Activated T-cell treated with anti-CD3 and anti-CD28 coated beads for 4 hours (primary cell): ENCODE measurements at places on chromosomes 12 and 14.

GRCh38 chr12:27334042-27334720, 1.5 kb downstream of the BMAL2 start:
- DNase-seq = no peak

GRCh38 chr12:50927356-50927755, 25.0 kb upstream of the HIGD1C start:
- DNase-seq = no peak

- DNase-seq = no peak
These were observed 1.4 kb upstream of the SOX5 start for GRCh38 chr12:23950775-23951451.

- no peak for DNase-seq
These were observed 11.2 kb downstream of the AHSA1 start for GRCh38 chr14:77469067-77469505.

- peak; percentile 51 for DNase-seq
These were observed 706 bp upstream of the PEX5 start for GRCh38 chr12:7188562-7189397.

DNA sequence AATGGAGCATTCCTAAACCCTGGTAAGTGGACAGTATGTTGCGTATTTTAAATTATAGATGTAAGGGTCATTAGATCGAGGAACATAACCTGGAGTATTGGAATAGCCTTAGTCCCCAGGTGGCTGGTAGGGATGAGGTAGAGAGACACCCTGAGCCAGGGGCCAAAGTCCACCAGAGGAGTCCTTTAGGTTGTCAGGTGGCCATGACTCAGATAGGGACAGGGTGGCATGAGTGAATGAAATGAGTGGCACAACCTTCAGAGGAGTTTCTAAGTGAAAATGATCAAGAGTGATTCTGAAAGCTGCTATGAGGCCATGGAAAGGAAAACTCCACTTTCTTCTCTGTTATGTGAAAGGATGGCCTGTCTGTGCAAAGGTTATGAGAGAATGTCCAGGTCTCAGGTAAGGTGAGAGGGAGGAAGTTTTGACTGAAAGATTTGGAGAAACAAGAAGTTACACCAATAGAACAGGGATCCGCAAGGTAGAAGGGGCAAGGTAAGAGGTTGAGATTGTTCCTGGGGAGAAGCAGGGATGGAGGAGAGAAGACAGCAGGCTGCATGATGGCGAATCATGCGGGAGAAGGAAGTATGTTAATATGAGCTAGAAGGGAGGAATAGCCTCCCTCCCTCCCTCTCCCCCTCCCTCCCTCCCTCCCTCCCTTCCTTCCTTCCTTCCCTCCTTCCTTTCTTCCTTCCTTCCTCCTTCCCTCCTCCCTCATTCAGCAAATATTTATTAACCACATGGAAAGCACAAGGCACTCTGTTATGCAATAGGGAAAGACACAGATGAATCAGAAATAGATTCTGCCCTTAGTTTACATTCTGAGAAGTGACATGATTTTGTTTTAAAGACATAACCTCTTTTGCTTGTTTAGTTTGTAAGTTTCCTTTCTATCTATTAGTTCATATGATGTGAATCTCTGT, 14.0 kb upstream of the RIPK3 start:
- DNase-seq = no peak

- DNase-seq = no peak
These were observed 3.1 kb upstream of the RAB5B start for GRCh38 chr12:55970775-55971174.

DNA sequence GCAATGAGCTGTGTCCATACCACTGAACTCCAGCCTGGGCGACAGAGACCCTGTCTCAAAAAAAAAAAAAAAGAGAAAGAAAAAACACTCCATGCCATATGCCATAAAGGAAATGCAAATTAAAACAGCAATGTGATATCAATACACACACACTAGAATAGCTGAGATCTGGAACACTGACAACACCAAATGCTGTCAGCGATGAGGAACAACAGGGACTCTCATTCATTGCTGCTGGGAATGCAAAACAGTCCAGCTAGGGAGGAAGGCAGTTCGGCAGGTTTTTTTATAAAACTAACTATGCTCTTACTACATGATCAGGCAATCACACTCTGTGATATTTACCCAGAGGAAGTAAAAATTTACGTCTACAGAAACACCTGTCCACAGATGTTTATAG, 3.4 kb upstream of the ABCB9 start:
- no peak for DNase-seq

DNA sequence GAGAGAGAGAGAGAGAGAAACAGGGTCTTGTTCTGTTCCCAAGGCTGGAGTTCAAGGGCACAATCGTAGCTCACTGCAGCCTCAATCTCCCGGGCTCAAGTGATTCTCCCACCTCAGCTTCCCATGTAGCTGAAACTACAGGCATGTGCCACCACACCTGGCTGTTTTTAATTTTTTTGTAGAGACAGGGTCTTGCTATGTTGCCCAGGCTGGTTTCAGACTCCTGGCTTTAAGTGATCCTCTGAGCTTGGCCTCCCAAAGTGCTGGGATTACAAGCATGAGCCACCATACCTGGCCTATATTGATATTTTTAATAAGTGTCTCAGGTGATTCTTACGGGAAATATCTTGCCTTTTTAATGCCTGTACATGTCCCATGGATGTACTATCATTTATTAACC, 50.9 kb upstream of the STON2 start:
- DNase-seq = no peak

- no peak for DNase-seq
These were observed 6.7 kb downstream of the CIT start for GRCh38 chr12:119870457-119870856.

- no peak for DNase-seq
These were observed 3.3 kb upstream of the KRT79 start for GRCh38 chr12:52837413-52837741.

DNA sequence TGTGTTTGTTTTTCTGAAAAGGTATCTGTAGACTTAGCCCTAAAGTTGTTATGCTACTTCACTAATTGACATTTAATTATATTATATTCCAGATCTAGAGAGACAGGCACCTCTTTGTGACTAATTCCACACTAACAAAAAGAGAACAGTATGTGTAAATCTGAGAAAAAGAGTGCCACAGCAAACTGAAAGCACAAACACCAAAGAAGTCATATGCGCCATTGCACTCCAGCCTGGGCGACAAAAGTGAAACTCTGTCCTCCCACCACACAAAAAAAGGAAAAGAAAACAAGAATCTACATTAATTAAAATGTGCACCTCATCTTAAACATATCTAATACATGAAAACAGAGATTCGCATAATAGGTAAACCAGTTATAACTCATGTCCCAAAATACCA, 4.4 kb upstream of the CSRNP2 start:
- DNase-seq = no peak

DNA sequence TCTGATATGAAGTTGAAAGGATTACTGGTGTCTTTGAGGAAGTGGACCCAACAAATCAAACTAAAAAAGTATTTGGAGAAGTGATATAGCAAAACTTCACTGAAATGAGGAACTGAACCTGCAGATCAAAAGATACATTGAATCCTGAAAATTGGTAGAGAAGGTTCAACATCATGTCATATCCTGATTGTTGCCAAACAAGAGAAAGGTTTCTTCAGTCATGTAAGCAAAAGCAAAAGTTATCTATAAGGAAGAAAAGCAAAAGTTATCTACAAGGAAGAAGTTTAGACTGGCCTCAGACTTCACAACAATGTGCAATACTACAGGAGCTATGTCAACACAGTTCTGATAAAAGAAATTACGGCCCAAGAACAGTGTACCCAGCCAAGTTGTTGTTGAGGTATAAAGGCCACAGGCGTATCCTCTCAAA, 142.7 kb downstream of the RAD51B start:
- no peak for DNase-seq

GRCh38 chr14:75409316-75410205, 18.3 kb upstream of the JDP2 start:
- no peak for DNase-seq

DNA sequence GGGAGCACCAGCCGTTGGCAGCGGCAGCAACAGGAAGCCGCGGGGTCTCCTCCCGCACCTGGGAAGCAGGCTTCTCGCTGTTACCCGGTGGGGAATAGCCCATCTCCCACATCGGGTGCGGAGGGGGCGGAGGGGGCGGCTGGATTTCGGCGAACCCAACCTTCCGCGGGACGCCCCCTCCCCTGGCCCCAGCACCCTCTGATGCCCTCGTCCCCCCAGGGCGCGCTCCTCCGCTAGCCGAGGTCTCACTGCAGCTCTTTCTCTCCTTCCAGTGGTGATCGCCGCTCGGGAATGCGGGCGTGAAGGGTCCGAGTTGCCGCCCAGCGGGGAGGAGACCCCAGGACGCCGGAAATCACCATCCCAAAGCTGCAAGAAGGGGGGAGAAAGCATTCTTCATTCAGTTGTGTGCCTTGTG, 303 bp downstream of the SAMD4A start:
- no peak for DNase-seq

GRCh38 chr12:80721326-80721725, 4.6 kb downstream of the MYF5 start:
- no peak for DNase-seq

- DNase-seq = no peak
These were observed 47.3 kb downstream of the PTCSC3 start for GRCh38 chr14:36129181-36129580.

DNA sequence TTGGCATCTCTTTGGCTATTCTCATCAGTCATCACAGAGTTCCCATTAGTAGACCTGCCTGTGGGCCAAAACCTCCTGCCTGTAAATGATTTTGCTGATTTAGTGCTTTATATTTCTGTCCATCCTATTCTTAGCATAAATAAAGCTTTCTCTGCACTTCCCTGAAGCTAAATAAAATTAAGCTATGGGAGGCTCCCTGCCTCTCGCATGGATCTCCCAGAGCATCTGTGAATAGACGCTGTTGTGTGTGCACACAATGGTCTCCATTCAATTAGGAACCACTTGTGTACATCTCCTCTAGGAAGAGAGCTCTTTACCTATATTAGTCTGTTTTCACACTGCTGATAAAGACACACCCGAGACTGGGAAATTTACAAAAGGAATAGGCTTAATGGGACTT, 80.4 kb downstream of the PPFIBP1 start:
- DNase-seq = no peak

DNA sequence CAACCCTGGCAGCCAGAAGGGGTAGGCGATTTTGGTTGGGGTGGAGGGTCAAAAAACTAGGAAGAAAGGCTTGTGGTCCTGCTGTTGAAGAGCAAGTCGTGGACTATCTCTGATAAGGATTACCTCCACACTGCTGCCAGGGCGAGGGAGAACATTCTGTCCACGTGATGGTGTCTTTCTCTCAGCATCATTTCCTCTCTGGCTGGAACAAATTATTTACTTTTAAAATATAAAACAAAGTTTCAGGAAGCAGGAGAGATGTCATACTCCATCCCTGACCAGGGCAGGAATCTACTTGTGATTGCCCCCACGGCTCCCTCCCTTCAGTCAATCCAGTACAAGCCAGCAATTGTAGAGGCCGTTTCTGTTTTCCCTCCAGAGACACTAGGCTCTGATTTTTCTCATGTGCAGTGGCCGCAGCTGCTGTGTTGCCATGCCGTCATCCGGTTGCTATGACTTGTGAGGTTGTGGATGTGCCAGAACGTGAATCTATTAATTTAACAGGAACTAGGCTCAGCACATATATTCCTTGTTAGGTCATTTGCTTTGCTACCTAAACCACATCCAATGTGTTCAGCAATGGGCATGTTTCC, 61.5 kb upstream of the PTGR2 start:
- DNase-seq = no peak

DNA sequence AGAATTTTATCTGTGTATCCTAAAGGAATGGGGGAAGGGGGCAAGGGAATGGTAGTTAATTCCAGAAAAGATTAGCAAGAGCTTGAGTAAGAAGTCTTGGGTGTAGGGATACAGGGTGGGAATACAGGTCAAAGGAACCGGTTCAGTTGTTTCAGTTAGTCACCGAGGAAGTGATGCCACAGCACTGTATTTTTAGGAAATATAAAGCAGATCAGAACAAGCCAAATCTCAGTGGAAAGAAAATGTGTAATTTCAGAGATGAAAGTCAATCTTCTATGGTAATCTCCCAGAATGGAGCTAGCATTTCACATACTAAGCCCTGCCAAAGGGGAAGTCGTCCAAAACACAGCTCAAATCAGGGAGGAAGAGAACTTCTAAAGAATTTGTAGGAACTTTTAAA, 4.7 kb upstream of the TUBA1C start:
- no peak for DNase-seq

DNA sequence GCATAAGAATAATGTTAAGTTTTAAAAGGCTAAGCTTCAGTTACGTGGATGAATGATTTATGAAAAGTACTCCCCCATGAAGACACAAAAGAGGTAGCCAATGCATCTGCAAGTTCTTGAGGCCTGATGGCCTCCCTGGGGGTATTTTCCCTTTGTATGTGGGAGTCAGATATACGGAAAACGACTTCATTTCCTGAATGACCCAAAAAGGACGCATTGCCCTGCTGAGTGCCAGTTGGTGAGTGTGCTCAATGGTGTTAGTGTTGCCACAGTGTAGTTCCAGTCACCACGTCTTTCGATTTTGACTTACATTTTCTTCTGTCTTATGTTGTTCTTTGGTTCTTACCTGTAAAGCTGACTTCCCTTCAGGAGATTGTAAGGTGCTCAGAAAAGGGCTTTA, 8.0 kb downstream of the ETV6 start:
- no peak for DNase-seq

DNA sequence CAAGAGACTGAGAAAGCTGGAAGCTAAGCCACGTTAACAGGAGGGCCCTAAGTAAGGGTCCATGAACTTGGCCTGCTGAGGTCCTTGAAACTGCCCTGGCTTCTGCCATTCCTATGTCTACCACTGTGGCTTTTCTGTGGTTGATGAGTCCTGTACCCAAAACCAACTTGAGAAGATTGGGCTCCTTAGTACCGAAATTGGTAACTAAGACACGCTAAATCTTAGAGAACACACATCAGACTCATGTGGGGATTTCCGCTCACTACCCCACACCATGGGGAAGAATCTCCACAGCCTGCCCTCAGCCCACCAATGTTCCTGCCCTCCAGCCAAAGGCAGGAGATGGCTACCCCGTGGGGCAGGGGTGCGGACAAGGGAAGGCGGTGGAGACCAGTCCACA, 232.9 kb downstream of the SPTSSA start:
- DNase-seq = no peak

DNA sequence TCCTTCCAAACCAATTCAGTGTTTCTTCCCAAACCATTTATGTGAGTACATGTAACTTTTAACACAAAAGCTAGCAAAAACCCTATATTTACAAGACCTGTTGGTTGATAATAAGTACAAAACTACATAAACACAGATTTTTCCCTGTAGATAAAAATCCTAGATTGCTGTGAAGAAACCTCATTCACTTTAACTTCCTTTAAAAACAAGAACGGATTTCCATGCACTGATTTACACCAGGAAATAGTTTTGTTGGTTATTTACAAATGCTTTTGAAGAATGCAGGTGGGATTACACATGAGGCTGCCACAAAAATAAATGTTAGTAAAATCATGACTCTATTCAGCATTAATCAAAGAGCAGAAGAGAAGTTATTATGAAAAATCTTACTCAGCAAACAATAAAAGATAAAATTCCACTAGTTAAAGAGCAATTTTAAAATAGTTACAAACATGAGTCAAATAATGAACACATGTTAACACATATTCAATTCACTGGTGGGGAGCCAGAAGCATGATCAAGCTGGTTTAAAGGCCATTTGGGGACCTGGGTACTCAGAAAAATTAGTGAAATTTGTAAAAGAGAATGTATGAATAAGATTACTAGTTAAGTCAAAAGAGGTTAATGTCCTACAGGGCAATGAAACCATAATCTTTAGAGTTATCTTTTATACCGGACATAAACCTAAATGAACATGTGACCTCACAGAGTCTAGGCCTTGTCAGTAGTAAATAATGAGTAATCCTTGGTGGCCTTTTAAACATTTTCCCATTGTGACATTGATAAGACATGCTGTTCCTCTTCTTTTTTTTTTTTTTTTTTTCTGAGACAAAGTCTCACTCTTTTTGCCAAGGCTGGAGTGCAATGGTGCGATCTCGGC, 79.9 kb downstream of the PHLDA1 start:
- no peak for DNase-seq
